Stimulated activated CD4-positive, alpha-beta T cell treated with anti-CD3 and anti-CD28 coated beads, Interleukin-15, amount 100 ng/mL, for 1 hour (primary cell): ENCODE measurements at places on chromosomes 11 and 22.

DNA sequence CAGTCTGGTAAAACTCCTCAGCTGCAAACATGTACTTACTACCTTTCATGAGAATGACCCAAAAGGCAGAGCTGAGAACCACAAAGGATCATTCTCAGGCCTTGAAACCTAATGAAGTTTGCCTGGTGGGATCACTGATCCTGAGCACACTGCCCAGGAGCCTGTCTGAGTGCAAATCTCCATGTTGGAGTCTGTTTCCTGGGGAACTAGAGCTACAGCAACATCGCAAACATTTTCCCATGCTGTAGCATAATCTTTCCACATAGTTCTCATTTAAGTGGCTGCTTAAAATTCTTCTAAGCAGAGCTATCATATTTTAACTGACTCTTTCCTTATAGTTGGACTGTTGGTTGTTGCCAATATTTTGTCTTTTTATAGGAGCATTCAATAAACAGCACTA lies 58.5 kb downstream of the GUCY1A2 start:
- DNase-seq = no peak

DNA sequence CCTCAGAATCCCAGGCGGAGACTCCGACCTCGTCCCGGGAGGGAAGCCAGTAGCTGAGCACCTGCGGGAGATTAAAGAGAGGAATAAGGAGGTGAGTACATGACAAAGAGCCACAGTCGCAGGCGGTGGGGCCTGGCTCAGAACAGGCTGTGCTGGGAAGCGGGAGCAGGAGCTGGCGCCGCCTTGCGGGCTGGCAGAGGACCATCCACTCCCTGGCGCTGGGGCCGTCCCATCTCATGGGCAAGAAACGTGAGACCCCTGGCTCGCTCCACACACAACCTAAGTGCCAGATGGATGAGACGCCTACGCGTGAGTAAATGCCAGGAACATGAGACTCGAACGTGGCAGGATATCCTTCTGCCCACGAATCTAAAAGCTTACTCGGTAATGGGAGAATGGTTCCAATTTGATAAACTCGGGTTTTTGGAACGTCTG lies 6.3 kb downstream of the CEND1 start:
- DNase-seq = no peak

- DNase-seq = no peak
Measured at GRCh38 chr22:36467946-36468345, 13.5 kb downstream of the TXN2 start.

DNA sequence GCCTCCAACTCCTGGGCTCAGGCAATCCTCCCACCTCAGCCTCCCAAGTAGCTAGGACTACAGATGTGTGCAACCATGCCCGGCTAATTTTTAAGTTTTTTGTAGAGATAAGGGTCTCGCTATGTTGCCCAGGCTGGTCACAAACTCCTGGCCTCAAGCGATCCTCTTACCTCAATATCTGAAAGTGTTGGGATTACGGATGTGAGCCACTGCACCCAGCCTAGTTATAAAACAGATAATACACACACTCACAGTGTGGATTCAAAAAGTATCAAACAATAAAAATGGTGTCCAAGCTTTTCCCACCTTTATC lies 377 bp upstream of the CCDC188 start:
- DNase-seq = no peak

- no peak for DNase-seq
Measured at GRCh38 chr11:115776916-115777315, 272.7 kb upstream of the CADM1 start.

DNA sequence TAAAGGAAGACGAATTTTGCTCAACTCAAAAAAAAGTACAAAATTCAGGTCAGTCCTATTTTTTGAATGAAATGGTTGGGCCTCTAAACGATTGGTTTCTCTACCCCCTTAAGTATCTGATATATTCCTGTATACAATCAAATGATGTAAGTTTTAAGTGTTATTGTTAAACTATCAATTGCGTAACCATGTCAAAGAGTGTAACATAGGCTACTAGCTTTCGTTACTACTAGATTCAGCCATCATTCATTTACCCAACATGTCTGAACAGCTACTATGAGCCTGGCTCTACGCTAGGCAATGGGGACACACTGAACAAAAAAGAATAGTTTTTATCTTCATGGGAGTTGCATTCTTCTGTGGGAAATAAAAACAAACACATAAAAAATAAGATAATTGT lies 3.3 kb downstream of the RAB6A start:
- DNase-seq = no peak

DNA sequence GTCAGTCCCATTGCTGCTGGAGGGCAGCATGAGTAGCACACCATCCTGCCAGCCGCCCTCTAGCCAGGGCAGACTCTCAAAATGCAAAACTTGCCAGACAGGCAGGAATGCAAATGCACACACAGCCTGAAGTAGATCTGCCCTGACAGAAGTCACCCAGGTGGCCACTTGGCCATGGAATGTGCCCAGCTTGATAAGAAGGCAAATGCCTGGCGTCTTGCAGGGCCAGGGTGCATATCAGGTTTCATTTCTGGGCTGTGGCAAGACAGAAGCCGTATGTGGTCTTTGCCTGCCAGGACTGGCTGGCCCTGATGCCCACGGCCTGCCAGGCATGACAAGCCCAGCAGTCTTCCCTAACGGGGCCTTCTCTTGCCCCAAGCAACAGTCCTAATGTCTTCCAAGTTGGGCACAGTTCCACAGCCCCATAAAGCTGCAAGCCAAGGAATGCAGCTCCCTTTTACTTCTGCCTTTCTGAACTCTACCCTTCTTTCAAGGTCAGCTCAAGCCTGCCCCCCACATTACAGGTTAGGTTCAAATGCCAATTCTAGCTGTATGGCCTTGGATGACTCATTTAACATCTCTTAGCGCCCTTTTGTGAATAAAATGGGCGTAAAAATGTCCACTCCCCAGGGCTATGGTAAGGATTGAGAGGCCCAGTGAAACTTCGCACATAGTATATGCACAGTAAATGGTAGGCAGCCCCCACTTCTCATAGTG lies 29.7 kb downstream of the POU2AF3 start:
- DNase-seq = no peak

GRCh38 chr11:46984548-46984947 lies 48.0 kb downstream of the CSTPP1 start:
- DNase-seq = no peak
